GM12892 (cell line): ENCODE measurements at places on chromosomes 5 and 9.

- no peak for DNase-seq
Observed at GRCh38 chr9:127611603-127611898, 526 bp upstream of the STXBP1 start.

DNA sequence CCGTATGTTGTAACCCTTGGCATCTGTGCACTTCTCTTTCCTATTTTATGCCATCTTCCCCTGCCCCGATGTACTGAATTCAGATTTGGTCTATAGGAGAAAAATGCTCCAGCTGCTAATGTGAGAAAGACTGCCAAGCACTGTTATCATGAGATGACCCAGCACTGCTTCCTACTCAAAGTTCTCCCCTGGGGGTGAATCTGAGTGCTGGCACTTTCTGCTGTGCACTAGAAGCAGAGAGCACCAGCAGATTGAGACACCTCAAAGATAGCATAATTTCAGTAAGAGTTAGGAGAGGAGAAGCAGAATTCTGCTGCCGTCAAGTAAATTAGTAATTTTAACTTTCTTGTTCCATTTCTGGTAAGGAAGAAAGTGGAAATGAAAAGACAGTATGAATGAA lies 92.8 kb upstream of the ACOT12 start:
- DNase-seq: no peak

DNA sequence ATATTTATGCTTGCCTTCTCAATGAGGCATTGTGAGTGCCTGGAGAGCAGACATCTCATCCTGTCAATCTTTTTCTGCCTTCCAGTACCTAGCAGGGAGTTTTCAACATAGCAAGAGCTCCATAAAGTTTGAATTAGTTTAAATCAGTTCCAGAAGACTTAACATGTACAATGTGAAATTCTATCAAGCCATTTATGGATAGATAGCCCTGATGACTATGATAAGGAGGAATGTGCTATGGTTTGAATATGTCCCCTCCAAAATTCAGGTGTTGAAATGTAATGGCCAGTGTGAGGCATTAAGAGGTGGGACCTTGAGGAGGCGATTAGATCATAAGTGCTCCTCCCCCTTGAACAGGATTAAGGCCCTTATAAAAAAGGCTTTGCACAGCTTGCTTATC lies 306.9 kb upstream of the SMARCA2 start:
- DNase-seq: no peak

GRCh38 chr5:162607879-162608278 lies 540.3 kb downstream of the GABRG2 start:
- DNase-seq: no peak

DNA sequence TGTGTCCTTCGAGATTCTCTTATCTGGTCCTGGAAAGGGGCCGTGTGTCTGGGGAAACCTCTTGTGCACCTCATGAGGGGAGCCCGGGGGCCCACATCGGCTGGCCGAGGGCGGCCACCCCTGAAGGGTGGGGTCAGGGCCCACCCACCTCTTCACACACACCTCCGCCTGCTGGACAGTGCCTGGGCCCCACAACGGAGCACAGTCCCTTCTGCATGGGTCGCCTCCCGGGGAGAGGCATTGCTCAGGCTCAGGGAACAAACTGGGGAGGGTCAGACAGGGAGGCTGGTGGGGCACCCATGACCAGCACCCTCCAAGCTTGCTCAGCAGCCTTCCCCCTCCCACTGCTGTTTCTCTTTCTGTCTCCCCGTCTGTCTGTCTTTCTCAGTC lies 1.3 kb upstream of the LRRC14B start:
- DNase-seq: no peak

- no peak for DNase-seq
Observed at GRCh38 chr9:89864257-89864656, 259.4 kb downstream of the GADD45G start.

DNA sequence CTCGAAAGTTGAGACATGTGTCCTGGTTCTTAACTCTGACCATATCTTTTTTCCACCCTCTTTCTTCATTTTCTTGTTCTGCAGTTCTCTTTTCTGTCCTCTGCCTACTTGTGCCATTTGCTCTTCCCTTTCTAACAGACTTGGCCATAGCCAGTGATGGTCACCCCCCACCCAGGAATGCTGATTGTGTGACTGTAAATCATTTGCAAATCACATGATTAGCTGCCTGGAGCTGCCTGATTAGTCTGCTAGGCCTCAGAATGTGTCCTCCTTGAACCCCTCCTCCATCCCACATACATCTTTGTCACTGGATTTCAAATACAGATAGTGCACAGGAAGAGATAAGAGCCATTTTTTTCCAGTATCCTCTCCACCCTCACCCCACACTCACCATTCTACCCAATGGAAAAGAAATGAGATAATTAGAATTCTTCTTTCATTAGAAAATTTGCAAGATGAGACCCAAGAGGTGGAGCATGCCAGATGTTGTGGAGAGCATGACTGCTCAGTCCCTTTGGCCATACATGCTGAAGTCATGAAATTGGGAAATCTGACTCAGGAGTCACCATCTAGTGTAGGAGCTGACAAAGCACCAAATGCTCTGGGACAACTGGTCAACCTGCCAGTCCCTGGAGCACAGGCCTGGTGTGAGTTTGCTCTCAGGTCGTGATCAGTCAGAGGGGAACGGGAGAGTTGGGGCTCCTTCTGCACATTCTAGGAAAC lies 538.2 kb downstream of the CCDC171 start:
- no peak for DNase-seq

DNA sequence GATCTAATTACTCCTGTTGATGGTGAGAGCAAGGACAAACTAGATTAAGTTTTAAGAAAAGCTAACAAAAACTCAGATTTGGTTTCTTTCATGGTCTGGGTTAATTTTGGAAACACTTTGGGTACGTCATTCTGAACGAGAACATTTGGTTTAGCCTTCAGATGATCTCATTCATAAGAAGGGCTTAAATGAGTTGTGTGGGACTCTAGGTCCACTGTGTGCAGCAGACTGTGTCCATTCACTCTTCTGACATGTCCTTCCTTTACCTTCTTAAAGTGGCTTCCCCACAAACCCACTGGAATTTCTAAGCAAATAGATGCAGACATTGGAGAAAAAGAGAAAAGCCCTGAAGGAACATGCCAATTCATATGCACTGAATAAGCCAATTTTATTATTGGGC lies 96.8 kb downstream of the FBXO4 start:
- DNase-seq: no peak

DNA sequence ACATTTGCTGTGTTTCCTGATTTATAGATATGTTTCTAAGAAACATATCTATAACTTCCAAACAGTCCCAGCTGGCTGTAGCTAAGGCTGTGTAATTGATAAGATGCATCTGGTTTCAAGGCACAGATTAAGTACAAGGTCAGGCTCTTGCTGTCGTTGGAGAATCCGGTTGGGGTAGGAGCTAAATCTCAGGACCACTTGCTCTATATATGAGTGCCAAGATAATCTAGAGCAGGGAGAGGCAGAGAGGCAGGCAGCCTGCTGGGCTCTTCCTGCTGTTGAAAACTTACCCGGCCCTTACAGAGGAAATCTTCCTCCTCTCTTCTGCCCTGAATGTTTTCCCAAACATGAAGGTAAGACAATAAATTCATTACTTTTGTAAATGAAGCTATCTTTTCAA lies at the start of gene C7:
C7 (plus strand) TSS at position 234 of the 400 bp plus-strand sequence; CDS start at position 348, 114 bp downstream.
- no peak for DNase-seq

DNA sequence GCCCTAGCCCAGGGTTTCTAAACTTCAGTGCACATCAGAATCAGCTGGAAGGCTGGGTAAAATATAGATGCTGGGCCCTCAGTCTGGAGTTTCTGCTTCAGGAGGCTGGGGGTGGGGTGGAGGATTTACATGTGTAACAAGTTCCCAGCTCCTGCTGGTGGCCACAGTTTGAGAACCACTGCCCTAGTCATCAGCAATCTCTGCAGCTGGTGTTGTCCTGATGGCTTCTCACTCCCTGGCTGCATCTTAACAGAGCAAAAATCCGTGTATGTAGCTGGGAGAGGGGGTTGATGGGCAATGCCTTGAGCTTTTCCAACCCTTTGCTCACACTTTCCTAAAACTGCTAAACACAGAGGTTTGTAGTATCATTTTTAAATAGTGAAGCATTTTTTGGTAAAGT lies 186.0 kb upstream of the KLF9 start:
- DNase-seq: no peak

DNA sequence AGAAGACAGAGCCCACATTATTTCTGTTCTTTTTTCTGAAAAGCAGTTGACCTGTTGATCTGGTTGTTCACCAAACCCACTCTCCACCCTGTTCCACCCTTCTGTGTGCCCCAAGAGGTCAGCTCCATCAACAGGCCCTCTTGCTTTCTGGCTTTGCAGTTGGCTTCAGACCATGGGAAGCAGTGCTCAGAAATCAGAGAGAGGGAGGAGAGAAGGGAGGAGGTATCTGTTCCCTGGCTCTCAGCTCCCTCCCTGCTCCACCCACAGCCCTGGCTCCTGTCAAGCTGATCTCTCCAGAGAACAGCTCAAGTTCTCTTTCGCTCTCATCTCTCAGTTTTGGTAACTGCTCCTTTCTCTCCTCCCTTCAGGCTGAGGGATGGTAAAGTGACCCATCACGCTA lies 144.2 kb upstream of the RAI14 start:
- DNase-seq: no peak

DNA sequence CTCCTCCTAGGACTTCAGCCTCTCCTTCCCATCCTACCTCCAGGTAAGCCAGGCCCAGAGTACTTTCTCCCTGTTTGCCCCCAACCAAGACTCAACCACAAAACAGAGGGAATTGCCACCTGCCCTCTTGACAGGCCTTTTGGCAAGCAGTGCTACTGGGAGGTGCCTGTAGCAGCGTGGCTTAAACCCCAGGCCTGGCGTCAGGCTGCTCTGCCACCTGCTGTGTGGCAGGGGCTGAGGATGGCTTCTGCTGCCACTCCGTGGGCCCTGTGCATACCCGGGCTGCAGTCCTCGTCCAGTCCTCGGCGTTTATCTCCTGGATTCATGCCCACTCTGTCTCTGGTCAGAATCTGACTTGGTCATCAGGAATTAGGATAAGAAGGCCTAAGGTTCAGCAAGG lies 163.1 kb downstream of the PAX5 start:
- DNase-seq: no peak

- no peak for DNase-seq
Observed at GRCh38 chr5:483434-484140, 40.6 kb downstream of the EXOC3 start.

DNA sequence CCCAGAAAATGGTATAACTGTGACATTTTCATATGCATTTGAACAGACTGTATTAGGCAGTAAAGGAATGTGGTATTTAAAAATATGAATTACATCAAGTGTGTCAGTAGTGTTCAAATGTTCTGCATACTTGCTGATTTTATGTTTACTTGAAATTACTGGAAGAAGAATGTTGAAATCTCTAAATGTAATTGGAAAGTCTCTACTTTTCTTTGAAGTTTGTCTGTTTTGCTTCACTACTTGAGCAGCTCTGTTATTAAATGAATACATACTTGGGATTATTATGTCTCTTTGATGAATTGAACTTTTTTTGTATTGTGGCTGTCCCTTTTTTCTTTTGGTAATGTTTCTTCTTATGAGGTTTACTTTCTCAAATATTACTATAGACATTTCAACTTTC lies 205.6 kb downstream of the TAF11L14 start:
- DNase-seq: no peak

DNA sequence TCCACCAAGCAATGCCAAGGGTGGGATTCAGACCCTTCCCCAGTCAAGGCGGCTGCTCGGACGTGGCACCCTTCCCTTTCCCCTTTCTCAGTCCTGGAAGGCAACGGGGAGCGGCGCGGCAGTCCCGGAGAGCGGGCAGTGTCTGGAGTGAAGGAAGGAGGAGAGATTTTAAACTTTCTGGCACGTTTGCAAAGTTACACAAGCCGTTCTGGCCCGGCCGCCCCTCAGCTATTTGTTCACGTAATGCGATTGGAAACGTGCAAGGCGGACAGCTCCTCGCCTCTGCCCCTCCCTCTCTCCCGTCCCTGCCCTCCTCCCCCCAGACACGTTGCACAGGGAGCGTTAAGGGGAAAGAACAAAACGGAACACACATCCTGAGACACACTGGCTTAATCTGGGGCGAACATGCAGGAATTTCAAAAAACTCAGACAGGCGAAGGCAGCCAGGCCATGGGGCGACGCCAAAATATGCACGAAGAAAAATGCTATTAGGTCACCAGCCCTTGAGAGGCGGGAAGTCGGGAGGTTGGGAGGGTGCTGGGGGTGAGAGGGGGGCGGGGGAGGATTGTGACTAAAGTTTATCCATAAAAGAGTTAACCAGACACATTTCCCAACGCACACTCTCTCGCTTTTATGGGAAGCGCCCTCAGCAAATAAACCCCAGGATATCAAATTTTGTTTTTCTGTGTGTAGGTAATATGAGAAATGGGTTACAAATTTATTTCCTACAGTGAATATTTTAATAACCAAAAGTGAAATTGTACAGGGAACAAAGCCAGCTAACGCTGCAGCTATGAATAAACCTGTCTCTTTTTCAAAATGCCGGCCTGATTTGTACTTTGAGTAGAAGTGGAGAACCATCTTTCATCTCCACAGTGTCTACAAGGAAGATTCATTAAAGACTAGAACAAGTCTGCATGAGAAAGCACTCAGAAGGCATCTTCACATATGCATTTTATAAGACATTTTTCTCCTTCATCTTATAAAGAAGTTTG lies at the start of gene LOX:
LOX (minus strand) TSS at position 144 of the 995 bp plus-strand sequence. CDS start 274 bp downstream, outside the sequence.
- no peak for DNase-seq
